Fibroblast of mammary gland (primary cell): ENCODE measurements at places on chromosomes 2 and 18.

- peak; percentile 71 for DNase-seq
Observed at GRCh38 chr2:227134591-227134990, 29.4 kb downstream of the COL4A4 start.

DNA sequence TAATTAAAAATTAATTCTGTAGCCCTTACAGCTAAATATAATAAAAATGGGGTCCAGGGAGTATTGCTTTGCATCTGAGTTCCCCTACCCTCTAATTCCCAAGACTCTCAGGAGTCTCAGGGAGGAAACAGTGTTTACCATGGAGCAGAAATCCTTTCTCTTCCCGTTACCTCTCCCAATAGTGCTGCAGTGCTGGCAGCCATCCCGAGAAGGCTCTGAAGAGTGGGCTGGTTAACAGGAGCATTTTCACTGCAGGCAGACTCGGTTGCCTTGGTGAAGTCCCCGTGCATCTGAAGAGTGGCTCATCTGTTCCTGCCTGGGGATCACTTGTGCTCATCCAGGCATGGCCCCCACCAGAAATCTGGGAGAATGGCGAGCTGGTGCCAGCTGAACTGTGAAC is 41.8 kb upstream of the TMEM178A start:
- DNase-seq: no peak

- DNase-seq: peak; percentile 38
Observed at GRCh38 chr2:230692760-230693159, 19.9 kb upstream of the CAB39 start.

DNA sequence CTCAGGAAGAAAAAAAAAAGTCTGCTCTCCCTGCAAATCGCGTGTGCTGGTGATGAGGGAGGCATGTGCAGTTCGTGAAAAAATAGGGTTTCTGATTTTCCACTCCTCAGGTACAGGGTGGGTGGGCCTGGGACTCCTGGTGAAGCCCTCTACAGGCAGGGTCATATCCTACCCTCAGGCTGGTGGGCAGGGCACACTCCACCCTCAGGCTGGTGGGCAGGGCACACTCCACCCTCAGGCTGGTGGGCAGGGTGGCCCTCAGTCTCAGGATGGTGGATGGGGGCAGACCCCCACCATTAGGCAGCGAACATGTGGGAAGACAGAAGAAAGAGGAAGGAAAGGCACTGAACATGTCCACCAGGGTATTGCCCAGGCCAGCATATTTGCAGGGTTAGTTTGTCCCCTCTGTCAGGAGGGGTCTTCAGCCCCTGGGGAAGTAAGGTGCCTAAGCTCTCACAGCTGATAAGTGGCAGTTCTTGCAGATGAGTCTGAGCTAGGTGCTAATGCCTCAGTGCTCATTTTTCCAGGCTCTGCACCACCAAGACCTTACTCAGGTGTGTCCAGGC is 95.2 kb upstream of the RAB6C start:
- DNase-seq: no peak

- DNase-seq: no peak
Observed at GRCh38 chr2:163982938-163983337, 247.1 kb upstream of the FIGN start.

DNA sequence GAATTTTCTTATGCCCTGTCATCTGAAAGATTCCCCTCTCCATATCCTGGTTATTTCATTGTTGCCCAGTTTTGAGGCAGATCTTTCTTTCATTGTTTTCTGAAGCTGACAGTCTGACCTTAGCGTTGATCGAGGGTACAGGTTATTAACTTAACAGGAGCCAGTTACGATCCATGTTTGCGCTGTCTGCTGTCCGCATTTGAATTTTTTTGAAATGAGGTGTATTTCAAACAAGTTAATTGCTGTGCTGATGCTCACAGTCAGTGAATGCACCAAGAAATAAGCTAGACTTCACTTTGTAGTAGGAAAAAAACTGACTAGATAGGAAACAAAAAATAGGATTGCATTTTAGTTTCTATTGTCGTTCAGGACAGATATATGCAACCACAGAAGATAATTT is 34.8 kb upstream of the SPAG16 start:
- DNase-seq: no peak

- peak; percentile 92 for DNase-seq
Observed at GRCh38 chr2:226185616-226186211, 613.9 kb downstream of the IRS1 start.

- no peak for DNase-seq
Observed at GRCh38 chr18:64111950-64112349, 36.9 kb downstream of the LINC00305 start.

- DNase-seq: no peak
Observed at GRCh38 chr2:233430081-233430480, 75.8 kb downstream of the DGKD start.

DNA sequence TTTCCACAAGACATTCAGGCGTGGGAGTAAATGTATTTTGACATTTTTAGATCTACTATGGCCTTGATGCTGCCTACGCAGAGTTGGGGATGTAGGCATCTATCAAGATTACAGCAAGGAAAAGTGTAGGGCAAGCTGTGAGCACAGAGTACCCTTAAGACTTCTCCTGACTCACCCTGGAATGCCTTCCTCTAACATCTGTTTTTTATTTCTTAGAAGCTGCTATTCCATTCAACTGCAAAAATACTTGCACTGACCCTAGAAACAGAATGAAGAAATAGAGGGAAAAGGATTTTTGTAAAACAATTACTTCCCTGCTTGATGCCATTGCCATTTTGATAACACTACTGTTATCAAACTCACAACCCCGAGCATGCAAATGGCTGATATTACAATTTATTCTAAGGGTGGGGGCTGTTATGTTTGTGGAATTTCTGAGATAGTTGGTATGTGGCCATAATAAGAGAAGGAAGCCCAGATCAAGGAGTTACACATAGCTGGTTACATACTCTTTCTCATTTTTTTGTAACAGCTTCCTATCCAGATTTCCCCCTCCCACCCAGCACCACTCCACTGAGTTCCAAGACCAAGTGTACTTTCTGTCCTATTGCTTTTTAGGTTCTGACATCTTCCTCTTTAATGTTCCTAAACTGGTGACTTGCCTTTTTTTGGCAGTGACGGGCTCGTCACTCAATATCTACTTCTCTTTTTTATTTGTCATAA is 6.0 kb upstream of the ROCK1 start:
- DNase-seq: peak; percentile 95

DNA sequence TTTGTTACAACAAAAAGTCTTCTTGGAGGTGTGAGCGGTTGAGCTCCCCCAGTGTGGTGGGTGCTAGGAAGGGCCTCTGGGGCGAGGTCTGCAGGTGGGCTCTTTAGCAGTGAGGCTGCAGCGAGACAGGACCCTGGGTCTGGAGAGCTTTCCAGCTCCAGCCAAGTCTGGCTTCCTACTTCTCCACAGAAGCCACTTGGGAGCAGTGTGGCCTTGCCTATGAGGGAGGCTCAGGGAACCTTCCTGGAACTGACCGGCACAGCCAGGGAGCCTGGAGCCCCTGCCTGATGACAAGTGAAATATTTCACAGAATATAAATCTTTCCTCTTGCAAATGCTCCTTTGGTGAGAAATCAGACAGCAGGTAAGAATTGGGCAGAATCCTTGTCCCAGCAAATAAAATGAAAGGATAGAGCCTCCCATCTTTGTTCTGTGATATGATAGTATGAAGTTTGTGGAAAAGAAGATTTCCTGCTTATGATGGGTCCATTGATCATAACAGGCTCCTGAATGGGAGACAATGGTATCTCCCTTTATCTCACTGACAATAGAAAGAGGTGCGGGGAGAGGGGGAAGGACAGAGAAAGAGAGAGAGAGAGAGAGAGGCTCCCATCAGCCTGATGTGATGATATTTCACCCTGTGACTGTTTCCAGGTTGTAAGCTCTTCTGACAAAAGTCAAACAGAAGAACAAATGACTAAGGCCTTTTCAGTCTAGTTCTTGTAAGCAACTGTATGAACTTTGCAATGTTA is 289.8 kb upstream of the SPRED2 start:
- peak; percentile 31 for DNase-seq

DNA sequence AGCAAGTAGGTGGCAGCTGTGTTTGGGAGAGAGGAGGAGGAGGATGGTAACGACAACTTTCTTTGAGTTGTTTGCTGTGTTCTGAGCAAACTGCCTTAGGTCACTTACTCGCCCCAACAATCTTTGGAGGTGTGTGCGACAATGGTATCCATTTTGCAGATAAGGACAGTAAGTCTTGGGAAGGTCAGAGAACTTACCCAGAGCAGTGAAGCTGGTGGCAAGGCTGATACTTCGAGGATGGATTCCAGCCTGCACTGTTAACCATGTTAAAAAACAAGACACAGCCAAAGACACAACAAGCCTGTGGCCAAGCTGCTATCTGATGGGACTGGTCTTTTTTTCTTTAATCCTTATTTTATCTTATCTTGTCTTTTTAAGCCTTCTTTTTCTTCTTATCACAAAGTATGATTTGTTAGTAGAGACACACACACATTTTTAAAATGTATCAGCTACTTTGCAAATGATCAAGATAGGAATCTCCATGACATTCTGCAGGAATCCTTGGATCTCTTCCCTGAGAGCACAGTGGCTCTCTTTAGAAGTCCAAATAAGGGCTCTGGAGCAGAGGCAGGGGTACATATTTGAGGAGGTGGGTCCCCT is 27.9 kb downstream of the CNDP1 start:
- no peak for DNase-seq

DNA sequence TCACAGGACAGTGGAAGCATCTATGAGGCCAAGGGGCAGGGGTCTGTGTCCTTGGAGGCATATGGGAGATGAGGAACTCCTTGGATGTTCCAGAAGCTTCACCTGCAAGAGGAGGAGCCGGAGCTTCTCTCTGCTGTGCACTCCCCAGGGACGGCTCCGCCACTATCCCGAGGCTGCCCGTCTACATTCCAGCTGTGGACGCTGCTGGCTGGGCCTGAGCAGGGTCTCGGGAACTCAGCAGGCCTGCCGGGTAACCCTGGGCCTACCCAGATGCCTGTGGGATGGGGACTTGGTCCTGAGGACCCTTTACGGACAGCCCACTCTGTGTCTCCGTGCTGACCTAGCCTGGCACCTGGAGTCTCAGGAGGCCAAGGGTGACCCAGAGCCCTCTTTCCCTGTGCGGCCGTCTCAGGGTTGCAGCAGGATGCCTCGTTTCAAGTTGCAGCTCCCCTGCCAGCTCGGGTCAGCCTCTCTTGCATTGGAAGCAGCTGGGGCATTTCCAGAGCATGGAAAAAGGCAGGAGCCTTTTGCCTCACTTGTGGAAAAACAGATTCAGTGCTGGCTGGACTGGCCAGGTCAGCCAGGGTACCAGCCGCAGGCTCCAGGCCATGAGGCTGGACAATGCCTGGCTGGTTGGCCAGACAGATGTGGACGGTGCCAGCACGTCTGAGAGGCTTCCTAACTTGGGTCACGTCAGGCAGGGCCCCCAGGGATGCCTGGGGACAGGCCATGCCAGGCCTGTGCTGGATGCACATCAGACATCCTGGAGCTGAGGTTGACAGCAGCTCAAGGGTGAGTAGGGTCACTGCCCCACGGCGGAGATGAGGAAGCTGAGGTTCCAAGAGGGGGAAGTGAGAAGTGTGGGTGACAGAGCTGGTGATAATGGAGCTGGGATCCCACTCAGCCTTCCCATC is 41.5 kb downstream of the SCTR start:
- no peak for DNase-seq

DNA sequence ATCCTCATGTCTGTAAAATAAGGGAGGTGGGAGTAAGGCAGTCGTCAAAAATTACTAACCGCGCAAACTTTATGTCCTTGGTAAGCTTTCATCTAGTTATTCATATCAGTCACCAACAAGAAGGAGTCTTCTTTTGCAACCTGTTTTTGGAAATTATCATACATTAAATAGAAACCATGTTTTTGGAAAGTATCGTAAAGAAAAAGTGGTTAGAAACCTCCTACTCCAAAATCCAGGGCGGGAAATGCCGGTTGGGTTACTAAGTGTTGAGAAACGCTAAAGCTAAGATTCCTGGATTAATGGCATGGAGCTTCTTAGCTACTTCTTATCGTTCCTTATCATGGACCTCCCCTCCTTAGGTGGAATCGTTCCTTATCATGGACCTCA is 778 bp downstream of the BBS5 start:
- DNase-seq: peak; percentile 25

DNA sequence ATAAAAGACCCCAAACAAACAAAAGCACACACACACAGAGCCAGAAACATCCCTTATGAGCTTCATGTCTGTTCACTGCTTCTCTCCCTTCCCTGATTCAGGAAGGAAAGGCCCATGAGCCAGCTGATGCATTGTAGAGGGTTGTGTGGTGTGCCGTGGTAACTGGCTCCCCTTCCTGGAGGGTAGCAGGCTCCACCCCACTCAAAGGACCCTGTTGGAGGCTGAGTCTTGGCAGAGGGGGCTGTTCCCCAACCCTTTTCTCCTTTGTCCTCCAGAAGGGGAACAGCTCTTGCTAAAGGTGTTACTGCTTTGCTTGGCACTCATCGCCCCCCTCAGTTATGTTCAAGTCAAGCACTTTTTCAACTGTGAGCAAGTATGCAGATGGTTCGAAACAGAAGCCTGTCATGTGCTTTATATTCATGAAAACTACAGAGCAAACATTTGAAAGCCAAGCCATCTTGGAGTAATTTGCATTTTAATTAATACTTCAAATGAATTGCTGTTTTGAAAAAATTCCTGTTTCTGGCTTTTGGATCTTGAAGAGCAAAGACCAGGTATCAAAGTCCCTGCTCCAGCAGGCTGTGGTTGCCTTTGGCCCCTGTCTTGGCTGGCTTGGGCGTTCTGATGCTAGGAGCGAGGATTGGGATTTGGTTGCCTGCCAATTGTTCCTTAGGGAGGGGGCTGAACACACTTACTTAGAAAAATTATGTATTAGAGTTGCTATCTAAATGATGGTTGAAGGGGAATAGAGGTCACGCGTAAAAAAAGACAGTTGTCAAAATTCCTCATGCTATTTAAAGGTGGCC is 267.8 kb downstream of the TSN start:
- no peak for DNase-seq

DNA sequence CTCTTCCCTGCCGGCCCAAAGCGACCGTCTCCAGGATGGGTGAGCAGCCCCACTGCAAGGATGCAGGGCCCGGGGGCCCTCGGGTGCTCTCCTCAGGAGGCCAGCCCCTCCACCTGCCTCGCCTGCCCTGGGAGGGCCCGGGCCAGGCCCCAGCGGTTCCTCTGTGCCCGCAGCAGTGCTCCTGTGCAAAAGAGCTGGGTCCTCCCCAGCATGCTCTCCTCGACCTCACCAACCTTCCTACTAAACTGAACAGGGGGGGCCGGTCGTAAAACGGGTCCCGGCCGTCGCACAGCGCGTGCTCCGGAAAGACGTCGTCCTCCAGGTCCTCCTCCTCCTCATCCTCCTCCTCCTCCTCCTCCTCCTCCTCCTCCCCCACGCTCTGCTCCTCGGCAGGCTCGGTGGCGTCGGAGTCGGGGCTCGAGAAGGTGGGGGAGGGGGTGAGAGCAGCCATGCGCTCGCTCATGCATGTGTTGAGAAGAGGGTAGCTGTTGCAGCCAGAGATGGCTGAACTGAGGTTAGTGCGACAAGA is 62.9 kb downstream of the KIF1A start:
- no peak for DNase-seq

DNA sequence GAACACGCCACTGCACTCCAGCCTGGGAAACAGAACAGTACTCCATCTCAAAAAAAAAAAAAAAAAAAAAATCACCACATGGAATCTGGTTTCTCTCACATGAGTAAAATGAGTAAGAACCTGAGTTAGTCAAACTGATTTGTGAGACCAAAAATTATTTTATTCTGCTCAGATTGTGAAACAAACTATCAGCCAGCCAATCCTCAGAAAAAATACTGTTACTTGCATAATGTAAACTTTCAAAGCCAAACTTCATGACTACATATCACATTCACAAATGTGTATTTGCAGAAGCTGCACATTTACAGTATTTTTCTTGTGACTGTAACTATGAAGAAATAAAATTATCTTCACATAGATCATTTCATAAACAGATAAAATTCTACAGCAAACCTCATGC is 23.2 kb downstream of the SUMO1 start:
- DNase-seq: peak; percentile 61

GRCh38 chr2:113183264-113183663 is 9.5 kb downstream of the PSD4 start:
- no peak for DNase-seq
